ENCODE measurements at places on chromosomes 6 and 20.

- no peak for DNase-seq
Measured at GRCh38 chr6:70734979-70735378, 67.3 kb downstream of the SMAP1 start.

DNA sequence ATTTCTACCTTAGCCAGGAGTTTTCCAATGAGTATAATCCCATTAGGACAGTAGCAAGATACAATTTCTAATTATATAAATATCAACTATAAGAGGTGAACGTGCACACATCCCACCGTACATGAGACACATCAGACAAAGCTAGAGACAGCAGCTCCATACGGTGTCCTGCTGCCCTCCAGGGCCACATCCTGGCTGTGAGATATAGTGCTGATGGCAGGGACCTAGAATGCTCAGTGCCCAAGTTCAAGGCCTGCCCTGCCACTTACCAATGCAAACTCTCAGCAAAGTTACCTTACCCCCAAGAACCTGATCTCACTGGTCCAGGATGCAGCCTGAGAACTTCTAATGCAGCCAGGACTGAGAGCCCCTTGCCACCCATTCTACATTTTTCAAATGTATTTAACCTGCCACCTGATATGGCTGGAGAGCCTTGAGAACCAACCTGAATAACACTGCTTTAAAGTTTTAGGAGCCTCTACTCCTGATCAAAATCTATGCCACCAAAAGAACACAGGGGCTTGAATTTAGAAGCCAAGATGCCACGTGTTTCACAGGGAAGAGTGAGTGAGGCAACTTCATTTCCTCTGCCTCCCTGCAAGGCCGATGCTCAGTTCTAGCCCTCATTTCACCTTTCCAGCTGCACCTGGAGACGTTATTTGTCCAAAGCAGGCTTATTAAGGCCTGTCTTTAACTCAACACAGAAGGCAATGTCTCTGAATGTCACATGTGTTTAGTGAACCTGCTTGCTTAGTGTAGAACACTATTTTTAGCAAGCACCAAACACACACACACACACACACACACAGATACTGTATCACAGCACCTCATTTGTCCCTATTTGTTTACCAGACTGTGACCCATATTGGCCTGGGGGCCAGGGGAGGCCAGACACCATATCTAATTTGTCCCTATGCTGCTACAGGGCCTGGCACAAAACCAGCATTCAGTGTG, 6.1 kb downstream of the NFATC2 start:
- no peak for DNase-seq

- DNase-seq: no peak
Measured at GRCh38 chr6:136471372-136471771, 78.8 kb downstream of the MAP7 start.

DNA sequence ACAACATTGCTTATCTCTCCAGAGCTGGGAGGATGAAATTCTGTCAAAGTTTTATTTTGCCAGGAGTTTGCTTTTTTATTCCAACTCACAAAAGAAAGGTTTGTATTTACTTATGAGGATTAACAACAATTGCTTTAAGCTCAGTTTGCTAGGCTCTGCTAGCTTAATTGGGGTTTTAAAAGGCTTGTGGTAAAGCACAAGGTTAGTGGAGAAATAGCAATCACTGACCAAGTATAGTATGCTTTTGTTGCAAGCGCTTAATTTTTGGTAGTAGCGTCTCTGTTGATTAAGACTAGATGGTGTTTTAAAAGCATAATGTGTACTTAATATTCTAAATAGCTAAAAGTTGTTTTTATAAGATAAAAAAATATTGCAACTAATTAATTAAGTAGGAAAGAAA, 45.7 kb downstream of the TINAG start:
- no peak for DNase-seq

- no peak for DNase-seq
Measured at GRCh38 chr6:157047951-157048350, 270.8 kb downstream of the ARID1B start.

DNA sequence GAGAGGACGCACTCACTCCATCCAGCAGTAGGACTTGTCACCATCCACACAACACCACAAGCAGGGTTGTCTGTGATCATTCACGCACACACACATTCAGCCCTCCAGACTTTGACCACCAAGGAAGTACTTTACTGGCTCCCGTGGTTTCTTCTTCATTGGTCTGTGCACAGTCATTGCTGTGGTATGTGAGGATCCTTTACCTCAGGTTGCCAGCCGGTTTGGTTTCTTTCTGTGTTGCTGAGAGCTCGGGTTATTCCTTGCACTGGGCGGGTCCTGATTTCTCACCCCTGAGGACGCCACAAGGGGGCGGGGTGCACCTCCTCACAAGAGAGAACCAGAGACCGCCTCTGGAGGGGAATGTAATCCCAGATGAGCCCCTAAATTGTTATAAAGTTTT, 11.2 kb downstream of the SLC35A1 start:
- no peak for DNase-seq

GRCh38 chr6:15763837-15764236, 101.0 kb upstream of the DTNBP1 start:
- no peak for DNase-seq

DNA sequence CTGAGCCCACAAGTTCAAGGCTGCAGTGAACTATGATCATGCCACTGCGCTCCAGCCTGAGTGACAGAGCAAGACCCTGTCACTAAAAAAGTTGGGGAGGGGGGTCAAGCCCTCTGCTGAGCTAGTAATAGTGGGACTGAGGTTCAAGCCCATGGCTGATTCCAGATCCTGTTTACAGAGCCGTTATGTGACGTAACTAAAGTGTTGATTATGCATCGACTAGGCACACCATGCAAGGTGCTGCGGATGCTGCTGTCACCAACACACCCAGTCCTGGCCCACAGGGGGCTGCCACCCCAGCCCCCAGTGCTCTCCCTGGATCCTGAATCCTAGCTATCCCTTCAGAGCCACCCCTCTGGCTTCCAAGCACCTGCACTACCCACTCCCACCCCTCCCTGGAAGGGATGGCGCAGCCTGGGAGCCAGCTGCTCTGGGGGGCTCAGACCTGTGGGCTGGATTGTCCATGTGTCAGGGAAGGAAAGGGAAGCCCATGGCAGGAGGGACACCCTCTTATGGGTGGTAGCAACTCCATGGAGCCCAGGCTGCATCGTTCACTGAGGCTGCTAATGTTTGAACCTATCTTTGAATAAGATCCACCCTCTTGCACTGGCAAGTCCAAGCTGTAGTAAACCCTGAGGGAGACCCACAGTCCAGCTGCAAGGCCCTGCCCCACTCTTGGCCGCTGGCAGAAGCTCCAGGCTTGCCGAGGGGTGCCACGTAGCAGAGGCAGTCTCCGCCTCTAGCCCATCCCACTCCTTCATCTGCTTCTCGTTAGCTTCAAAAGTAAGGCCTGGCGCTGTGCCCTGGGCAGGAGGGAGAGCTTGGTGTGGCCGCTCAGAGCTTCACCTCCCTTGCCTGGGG, 95.0 kb downstream of the SNX5 start:
- peak; percentile 26 for DNase-seq

DNA sequence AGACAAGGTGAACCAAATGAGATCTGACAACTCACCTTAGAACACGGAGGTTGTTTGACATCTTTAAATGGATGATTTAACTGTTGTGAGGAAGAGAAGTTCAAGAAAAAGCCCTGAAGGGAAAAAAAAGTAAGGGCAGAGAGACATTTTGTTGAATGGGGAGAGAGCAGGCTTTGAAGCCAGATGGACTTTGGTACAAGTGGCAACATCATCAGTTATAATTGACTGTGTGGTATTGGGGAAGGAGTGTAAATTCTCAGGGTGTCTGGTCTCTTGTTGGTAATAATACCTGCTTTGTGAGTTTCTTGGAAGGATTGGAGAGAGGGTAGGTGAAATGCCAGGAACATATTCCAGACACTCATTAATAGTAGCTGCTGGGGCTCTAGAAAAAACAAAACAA, 21.6 kb downstream of the OGFRL1 start:
- DNase-seq: no peak

DNA sequence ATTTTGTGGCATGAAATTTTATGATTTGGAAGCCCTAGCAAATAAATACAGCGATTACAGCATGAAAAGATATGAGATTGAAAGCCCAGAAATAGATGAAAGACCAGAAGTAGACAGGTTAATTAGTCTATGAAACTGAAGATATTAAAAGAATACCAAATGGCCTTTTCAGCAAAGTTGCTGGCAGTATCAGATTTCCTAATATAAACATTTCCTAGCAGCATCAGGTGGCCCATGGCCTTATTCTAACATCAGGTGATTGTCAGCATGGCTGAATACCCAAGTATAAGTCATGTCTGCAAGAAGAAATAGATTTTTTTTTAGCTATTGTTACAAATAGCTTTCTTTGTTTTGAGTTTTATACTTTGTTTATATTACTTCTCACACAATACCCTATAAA, 93.2 kb downstream of the CLVS2 start:
- no peak for DNase-seq

GRCh38 chr6:135503703-135504475, 6.3 kb upstream of the AHI1 start:
- DNase-seq: no peak

Data from HTR-8/SVneo (cell line).